ENCODE measurements at places on chromosomes 7 and 10.

DNA sequence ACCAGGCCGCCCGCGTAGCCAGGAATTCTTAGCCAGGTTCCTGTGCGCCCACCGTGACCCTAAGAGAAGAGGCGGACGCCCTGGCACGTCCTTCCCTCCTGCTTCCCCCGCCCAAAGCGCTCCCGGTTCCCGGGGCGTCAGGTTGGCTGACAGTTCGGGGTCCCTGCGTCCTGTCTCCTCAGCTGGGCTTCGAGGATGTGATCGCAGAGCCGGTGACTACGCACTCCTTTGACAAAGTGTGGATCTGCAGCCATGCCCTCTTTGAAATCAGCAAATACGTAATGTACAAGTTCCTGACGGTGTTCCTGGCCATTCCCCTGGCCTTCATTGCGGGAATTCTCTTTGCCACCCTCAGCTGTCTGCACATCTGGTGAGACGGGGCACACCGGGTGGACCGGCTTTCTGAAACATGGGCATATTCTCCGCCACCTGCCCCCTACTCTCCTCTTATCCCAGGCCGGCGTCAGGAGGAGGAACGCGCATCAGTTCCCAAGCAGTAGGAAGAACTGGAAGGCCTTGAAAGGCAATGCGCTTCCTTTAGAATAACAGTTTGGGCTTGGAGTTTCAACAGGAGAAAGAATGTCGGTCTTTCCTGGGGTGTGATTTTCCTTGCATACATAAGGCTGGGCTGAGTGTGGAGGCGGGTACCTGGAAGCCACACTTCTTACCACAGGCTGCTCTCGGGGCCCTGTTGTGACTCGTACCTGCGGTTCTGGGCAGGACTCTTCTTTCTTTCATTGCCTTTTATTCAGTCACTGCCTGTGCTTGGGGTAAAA lies 728 bp downstream of the CAV2 start:
- DNase-seq = peak; percentile 41

- no peak for DNase-seq
Measured at GRCh38 chr7:151896086-151896485, 19.2 kb upstream of the PRKAG2 start.

GRCh38 chr10:101716891-101717659 lies 22.1 kb upstream of the FBXW4 start:
- peak; percentile 37 for DNase-seq

GRCh38 chr7:44145969-44146911 lies 5.1 kb upstream of the MYL7 start:
- peak; percentile 69 for DNase-seq

DNA sequence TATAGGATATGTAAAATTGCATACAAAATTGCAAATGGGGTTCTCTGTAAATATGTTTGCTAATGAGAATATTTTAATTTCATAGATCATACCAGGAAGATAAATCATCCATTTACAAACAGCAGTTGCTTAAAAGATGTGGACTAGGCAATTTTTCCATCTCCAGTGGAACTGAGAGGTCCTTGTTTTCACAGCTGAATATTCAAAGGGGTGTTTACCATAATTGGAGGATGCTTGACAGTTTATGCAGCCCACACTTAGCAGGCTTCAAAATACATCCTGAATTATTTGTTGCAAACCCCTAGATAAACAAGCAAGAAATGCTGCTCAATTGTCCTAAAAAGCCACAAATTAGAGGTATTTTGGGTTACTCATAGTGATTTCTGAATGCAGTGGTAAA lies 69.9 kb downstream of the ADARB2 start:
- DNase-seq = no peak

DNA sequence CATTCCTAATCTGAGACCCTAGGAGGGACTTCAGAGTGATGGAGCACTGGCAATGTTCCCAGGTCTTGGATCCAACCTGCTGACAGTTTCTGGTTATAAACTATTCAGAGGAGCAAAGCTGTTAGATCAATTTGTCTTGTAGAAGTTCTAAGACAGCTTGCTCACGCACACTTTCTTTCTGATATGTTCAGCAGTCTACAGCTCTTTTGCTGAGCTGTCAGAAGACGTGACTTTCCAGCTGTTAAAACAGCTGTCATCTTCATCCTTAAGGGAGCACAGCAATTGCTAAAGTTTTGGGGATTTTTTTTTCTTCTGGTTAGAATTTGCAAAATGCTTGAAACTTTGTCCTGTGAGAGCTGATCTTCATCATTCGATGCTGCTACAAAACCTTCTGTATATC lies 823.1 kb downstream of the SORCS1 start:
- no peak for DNase-seq

DNA sequence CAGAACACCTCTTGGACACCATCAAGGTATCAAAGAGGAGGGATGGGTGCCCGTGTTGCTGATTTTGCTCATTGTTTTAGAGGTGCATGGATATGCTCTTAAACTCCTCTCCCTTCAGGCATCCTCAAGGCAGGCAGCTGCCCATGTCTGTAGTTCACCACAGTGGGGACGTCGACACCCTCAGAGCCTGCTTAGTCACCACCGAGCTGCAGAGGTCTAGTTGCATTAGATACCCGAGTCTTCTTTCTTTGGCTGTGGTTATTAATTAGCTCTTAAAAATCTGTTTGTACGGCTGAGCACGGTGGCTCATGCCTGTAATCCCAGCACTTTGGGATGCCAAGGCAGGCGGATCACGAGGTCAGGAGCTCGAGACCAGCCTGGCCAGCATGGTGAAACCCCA lies 24.7 kb upstream of the TSPAN13 start:
- no peak for DNase-seq

GRCh38 chr10:100504096-100504495 lies 15.6 kb downstream of the SEC31B start:
- DNase-seq = no peak

- no peak for DNase-seq
Measured at GRCh38 chr7:1163121-1163520, 3.1 kb upstream of the ZFAND2A start.

- no peak for DNase-seq
Measured at GRCh38 chr10:106815427-106816043, 349.0 kb downstream of the SORCS1 start.

DNA sequence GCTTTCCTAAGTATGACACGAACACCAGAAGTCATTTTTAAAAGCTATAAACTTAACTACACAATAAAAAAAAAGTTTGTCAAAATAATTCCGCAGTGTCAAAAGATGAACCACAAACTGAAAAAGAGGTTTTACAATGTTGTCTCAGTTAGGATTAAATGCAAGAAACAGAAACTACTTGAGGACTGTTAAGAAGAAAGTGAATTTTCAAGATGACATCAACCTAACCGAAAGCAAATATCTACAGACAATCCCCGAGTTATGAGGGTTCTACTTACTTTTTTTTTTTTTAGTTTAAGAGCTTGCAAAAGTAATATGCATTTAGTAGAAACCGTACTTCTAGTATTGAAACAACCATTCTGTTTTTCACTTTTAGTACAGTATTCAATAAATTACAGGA lies 62.3 kb downstream of the TFPI2 start:
- no peak for DNase-seq

GRCh38 chr7:55690-56248 lies 136.6 kb upstream of the FAM20C start:
- no peak for DNase-seq

DNA sequence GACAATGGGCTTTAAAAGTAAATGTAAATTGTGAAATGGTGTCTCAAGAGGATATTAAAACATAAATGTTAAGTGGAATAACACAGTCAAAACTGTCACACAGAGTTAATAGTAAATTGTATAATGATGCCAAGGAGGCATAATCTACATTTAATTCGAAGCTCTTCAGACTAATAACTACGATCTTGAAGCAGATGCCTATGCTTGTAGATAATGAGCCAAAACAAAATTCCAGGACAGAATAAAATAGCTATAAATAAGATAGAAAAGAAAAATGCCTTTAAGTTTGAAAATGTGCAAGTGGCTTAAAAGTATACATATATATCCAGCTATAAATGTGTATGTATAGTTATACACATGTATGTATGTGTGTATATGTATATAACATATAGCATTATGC lies 17.5 kb downstream of the TWIST1 start:
- no peak for DNase-seq

DNA sequence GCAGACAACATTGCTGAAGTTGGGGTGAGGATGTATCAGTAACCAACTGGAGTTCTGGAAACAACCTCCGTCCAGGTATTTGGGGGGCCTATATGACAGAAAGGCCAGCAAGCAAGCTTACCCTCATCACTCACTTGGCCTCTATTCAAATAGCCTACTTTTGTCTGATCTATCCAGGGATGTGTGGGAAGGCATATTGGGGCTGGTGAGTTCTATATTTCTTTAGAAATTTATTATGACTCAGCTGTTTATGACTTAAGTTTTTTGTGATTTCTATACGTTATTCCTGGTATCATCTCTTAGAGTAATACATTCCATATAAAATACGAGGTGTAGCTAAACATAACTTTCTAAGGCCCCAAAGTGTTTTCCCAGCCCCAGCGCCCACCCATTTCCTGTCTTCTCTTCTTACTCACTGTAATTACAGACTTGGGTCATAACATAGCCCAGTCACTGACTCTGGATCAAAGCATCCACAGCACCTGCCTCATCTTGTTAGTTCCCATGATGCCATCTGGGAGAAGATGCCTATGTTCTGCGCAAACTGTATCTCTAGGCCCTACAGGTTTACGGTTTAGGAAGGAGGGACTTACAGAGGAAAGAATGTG lies 18.1 kb downstream of the GARS1 start:
- no peak for DNase-seq

DNA sequence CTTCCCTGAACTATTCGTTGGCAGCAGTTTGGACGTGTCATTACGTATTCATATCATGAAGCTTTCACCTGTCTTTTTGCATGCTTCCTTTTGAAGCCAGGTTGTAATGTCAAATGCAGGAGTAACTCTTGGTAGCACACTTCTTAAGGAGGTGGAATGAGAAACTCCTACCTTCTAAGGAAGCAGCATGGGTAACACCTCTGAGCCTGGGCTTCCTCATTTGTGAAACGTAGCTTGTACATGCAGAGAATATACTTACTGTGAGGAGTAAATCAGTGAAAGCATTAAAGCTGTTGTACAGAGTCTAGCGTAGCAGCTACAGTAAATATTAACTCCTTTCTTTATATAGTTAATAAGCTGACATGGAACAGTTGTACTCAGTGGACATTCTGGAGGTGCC lies 21.1 kb downstream of the CUL1 start:
- DNase-seq = no peak

GRCh38 chr10:74929197-74929596 lies 102.8 kb downstream of the KAT6B start:
- no peak for DNase-seq

DNA sequence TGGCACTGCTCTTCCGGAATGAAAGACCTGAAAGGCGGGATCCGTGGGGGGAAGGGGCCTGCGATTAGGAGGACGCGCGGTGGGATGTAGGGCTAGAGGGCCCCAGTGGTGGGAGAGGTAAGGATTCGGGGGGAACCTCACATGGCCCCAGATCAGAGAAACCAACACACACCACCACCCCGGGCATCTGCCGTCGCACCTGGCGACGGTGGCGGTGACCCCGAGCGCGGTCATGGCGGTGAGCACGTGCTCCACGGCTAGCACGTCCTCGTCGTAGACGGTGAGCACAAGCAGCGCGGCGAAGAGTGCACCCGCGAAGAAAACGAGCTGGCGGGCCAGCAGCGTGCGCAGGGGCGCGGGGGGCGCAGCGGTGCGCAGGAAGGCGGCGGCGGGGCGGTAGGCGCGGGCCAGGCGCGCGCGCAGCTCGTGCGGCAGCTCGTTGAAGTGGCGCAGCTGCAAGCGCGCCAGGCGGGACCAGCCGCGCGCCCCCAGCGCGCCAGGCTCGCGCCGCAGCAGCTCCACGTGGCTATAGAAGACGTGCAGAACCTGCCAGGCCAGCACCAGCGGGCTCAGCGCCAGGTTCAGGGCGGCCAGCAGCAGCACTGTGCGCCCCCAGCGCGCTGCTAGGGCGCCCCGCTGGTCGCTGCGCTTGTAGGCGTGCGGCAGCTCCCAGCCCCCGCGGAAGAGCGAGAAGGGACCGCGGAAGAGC lies 5.7 kb downstream of the ATG9B start:
- DNase-seq = peak; percentile 38

- no peak for DNase-seq
Measured at GRCh38 chr10:102302611-102303010, 57.3 kb downstream of the GBF1 start.

DNA sequence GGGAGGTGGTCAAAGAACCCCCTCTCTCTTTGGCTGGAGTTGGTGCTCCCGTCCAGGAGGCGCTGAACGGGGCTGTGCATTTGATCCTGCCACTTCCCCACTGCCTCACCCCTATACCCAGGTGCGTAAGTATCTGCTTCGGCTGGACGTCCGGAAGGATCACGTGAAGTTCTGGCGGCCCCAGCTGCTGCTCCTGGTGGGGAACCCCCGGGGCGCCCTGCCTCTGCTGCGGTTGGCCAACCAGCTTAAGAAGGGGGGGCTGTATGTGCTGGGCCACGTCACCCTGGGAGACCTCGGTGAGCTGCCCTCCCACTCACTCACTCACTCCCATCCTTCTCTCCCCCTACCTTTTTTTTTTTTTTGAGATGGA lies 5.6 kb upstream of the TRIP6 start:
- DNase-seq = no peak

DNA sequence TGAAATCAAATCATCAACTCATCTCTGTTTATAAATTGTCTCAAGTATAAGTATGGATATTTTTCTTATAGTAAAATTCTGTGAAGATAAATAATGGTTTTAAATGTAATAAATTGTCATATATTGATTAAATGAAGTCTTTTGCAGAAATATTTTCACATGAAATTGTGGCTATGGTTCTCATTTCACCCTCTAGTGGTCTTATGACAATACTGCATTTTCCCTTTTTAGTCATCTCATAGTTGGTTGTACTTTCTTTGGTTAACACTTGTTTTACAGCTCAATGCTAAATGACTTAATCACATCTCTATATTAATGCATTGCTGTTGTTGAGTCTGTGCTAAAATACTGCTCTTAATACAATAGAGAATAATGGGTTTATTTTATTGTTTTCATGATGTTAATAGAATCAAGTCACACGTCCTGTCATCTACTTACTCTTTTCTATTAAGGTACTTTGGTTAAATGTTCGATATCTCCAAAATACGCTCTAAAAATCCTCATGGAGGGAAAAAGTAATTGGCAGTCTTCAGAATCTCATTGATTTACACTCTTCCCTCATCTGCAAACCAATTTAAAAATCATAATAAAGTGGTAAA lies 38.0 kb upstream of the CACNA2D1 start:
- no peak for DNase-seq

DNA sequence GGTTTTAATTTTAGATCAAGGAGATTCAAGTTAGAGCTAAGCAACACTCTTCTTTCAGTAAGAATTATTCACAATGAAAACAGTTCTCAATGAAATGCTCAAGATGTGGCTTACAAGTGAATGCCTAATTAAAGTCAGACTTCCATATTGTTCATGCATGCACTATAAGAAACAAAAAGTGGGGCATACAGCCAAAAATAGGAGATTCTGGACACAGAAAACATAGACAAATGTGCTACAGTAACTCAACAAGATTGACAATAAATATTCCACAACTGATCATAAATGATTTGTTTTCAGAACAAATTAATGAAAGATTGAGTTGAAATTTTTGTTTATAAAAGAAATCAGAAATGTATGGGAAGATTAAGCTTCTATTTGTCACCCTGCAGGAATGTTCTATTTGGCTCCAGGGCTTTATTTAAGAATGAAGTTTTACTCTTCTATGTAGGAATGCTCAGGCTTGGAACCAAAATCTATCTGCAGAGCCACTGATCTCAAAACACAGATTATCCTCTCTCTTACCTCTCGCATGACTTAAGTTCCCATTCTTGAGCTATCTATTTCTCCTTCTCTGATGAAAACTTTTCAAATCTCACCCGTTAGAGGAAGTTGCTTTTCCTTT lies 89.0 kb upstream of the PIP4K2A start:
- no peak for DNase-seq

- no peak for DNase-seq
Measured at GRCh38 chr10:72334196-72334824, 20.4 kb downstream of the DNAJB12 start.

GRCh38 chr7:76397409-76398183 lies 11.9 kb downstream of the SSC4D start:
- DNase-seq = peak; percentile 84

All from activated CD4-positive, alpha-beta memory T cell treated with anti-CD3 and anti-CD28 coated beads, Interleukin-2, amount 10 ng/mL, durations not matched to agents 7 days and 5 days (primary cell).